ENCODE measurements at places on chromosomes 11 and 22.
A peak's percentile ranks its signal among the peaks of the same experiment; 100 is the strongest.

DNA sequence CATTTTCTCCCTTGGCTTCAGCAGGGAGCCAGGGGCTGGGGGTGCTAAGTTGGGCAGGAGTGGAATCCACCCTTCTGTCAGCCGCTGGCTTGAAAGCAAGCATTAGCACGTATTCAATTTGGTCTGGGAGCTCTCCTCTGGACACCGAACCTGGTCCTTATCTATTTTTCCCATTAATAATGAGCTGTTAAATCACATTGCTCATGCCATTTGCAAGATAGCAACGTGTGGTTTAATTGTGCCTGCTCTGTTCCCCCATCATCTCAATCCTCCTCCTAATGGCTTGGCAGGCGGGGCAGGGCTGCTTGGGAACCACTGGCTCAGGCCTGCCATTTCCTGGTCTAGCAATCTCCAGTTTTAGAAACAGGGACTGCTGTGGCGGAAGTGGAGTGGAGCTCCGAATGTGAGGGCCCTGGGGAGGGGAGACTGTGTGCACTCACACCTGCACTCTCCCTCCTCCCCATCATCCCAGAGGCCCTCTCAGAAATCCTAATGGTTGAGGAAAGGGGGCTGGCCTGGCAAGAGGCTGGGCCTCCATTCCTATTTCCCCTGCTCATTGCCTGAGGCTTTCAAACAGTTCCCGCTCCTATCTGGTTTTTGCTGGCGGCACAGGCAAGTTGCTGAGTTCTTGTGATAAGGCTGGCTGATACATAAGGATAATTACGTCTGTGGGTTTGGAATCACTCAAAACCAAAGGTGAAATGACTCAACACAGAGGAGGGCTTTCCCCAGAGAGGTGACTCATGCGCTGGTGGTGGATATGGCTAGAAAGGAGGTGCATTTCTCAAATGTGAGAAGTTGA lies 201.2 kb upstream of the E2F8 start:
- DNase-seq = no peak

- DNase-seq = no peak
Observed at GRCh38 chr11:79062814-79063762, 377.7 kb downstream of the TENM4 start.

DNA sequence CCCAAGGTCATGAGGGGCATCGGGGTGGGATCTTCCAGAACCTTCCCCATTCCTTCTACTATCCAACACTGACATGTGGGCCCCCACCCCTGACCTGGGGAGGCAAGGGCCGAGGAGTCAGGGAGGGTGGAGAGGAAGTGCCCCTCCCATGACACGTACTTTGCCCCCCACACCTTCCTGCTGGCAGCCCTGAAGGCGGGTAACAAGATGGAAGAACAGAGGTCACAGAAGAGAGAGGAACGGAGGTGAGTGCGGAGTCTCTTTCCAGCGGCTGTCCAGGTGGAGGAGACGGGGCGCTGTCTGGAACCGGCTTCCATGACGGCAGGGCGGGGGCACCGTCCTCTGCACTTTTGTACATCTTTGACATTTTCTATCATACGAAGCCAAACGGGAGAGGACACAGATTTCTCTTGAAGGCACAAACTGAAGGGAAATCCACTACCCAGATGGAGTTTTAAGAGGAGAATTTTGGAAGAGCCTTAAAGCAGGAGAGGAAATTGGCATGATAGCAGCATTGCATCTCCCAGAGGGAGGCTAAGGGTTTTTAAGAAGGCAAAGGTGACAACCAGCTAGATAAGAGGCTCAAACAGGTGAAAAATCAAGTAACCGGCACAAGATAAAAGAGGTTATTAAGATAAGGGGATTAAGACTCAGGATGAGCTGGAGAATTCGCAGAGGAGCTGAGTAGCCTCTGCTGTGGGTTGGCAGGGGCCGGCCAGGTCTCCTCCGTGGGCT lies 16.7 kb downstream of the OSBPL5 start:
- no peak for DNase-seq

GRCh38 chr11:128713595-128713994 lies 19.7 kb downstream of the FLI1 start:
- DNase-seq = no peak

- DNase-seq = no peak
Observed at GRCh38 chr11:10302359-10302743, 2.5 kb upstream of the ADM start.

DNA sequence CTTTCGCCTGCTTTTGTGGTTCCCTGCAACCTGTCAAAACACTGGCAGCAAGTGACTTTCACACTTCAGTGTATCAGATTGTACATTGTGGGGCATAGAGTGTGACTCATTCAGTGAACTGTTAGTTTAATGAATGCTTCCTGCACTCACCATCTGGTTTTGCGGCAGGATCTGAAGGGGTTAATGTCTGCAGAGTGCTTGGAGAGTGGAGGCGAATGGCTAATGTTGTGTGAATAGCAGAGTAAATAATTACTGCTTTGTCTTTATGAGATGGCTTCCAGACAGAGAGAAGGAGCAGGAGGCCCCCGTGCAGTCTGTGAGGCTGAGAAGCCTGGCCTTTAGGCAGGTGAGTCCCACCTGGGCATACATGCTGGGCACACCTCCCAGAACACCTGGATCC lies 454.3 kb upstream of the KIRREL3 start:
- DNase-seq = peak; percentile 69

GRCh38 chr11:74388678-74389327 lies 9.4 kb downstream of the PGM2L1 start:
- DNase-seq = peak; percentile 13

DNA sequence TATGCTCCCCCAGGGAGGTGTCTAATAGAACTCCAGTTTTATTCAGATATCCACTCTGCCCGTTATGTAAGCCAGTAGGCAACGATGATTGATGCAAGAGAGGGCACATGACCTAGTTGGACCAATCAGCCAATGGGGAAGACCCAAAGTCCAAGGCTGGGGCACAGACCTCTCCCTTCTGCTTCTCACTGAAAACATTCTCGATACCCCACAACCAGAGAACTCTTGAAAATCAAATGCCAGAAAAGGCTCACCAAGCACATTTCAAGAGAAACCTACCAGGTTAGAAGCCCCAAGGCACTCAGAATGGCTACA lies 7.4 kb downstream of the HIRA start:
- DNase-seq = no peak

- peak; percentile 68 for DNase-seq
Observed at GRCh38 chr11:113240389-113240788, 74.0 kb upstream of the TTC12 start.

GRCh38 chr11:19929655-19930054 lies 217.0 kb downstream of the NAV2 start:
- DNase-seq = no peak

- DNase-seq = no peak
Observed at GRCh38 chr11:29321293-29322132, 695.3 kb downstream of the KCNA4 start.

DNA sequence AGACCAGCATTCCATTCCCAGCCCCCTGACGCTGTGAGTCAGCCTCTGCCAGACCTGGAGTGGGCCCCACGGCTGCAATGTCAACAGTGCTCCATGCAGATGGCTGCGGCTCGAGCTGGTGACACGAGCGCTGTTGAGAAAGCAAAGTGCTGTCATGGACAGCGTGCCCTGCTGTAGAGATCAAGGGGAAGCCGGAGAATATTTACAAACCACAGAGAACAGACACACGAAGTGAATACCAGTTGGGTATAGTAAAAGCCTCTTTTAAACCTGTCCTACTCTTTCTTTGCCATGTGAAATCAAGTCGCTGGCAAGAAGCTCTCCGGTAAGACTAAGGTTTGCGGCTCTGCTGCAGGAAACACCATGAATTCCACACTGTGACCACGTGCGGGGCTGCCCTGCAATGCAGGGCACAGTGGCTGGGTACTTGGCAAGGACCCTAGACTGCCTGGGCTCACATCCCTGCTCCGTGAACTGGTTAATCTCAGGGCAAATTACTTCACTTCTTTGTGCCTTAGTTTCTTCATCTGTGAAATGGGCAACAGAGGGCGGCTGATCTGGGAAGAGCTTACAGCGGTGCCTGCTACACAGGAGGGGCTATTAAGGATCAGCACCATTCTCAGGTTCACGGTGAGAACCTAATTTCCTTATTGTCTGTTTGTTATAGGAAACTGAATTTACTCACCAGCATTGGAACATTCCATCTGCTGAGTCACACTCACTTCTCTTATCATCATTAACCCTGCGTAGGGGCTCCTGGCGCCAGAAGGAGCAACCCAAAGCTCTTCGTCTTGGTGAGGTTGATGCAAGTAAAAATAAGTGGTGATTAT lies 27.8 kb upstream of the ELFN2 start:
- no peak for DNase-seq

DNA sequence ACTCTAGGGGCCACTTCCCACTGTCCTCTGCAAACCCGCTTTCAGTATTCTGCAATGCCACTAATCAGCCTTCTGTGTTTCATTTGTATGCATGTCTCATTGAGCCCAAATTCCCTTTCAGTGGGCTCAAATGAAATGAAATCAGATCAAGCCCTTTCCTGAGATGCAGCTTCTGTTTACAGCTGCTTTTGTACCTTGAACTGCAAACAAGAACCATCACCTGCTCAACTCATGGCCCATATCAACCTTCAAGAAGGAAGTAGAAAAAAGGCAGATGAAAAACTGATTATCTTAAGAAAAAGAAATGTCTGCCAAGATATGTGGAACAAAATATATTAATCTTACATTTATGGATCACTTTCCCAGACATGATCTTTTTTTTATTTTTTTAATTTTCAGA lies 141.1 kb upstream of the ARHGAP42 start:
- no peak for DNase-seq

- DNase-seq = no peak
Observed at GRCh38 chr11:128420951-128421350, 166.4 kb downstream of the ETS1 start.

DNA sequence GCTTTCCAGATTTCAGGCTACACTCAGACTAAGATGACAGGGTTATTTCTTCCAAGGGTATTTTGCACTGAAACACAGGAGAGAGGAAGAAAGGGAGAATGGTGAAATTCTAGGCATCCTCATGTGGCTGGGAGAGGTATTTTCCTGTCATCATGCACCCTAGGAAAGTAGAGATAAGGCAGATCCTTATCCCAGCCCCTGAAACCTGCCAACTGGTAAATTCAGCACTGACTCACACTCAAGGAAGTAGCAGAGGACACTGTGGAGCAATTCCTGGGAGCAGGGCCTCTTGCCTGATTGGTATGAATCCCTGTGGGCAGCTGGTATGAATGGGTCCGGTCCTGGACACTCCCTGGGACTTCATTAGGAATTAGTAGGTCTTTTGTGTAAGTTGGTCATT lies 37.6 kb upstream of the SLC5A1 start:
- no peak for DNase-seq

- DNase-seq = no peak
Observed at GRCh38 chr11:74460481-74461154, 6.7 kb downstream of the KCNE3 start.

DNA sequence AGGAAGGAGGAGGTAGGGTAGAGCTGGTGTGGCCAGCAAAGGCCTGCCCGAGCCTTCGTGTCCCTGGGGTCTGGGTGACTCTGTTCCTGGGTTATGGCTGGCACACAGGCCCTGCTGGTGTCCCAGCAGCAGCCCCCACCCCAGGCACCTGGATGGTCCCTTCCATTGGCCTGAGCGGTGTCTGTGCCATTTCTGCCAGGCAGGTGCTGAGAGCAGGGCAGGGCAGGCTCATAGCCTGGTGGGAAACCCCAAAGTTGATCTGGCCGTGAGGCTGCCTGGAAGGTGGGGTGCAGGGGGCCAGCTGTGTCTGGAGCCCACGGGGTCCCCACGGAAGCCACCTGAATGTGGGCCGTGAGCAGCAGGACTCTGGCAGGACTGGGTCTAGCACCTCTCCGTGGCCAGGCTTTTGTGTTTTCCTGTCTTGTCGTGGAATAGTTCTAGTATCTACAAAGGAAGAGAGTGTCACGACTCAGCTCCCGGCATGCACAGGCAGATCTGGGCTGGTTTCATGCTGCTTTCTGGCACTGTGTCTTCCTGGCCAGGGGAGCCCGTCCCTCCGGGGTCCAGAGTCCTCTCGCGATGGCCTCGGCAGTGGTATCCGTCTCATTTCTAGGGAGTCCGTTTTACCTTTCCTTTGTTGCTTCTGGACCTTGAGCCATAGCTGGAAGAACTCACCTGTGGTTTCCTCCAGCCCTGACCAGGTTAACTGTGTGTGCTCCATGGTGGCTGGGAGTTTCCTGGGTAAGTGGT lies 83.7 kb downstream of the KCNQ1 start:
- no peak for DNase-seq

GRCh38 chr22:31281733-31282132 lies 10.6 kb downstream of the PIK3IP1 start:
- DNase-seq = no peak

- DNase-seq = no peak
Observed at GRCh38 chr11:124887667-124888013, 10.0 kb downstream of the ROBO4 start.

- no peak for DNase-seq
Observed at GRCh38 chr22:43969989-43970755, 14.9 kb downstream of the SAMM50 start.

DNA sequence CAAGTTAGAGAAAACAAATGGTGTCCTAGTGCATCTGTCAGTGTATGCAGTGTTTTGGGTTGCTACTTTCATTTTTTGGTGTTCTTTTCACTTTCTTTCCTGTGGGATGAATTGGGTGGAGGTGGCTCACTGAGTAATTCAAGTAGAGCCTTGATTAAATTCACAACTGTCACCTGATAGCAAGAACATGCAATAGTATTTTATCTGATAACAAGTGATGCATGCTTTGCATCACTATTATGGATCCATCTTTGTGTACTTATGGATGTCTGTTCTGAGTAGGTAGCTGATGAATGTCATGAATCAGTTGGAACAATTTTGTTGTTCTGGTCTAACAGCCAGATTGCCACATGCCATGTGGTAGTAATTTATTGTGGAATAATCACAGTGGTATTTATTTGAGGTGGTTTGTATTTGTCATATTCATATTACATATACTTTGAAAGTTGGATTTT lies 87.5 kb downstream of the DDX10 start:
- DNase-seq = no peak
